GM12878 (cell line): ENCODE measurements at places on chromosomes 6 and 20.

- DNase-seq = no peak
These were observed 499.9 kb downstream of the UTRN start for GRCh38 chr6:144785056-144785455.

DNA sequence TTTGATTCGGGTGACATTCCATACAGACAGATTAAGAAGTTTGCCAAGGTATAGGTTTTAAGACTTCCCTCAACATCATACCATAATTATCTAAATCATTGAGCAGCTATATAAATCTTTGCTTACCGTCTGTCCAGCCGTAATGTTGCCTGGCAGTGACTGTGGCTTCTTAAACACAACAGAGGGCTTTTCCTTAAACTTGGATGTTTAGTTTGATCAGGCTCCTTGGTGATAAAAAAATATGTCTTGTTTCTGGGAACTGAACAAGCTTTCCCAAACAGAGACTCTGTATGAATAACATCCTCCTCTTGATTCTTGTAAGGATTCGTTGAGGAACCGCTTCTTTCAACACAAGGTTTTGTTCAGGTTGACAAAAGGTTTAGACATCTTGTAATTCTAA is 130.9 kb downstream of the QKI start:
- no peak for DNase-seq

DNA sequence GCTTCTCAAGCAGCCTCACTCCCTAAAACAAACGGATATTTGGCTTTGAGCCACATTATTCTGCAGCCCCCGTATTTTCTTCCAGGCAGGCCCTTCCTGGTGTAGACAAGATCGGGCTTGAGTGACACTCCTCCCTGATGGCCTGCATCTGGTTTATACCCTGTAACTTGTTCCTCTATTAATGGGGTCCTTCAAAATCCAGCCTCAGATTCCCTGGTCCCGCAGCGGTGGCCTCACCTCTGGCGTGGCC is 375 bp upstream of the TMEM14C start:
- DNase-seq = no peak

DNA sequence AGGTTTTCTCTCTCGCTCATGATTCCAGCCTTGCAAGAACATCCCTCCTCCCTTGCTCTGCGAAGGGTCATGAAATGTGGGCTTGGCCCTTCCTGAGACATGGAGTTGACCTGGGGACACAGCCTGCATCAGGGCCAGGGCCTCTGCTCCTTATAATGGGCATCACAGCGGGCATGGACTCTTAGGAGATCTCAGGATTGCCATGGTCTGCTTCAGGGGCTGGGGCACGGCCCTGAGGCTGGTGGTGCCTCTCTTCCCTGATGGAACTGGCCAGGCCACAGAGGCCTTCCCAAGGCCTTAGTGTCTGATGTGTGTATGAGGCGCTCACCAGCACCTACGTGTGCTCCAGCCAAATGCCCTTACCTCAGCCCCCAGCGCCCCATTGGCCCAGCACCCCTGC is 23.9 kb downstream of the ENTPD6 start:
- DNase-seq = no peak

- no peak for DNase-seq
These were observed 422.7 kb downstream of the NKAIN2 start for GRCh38 chr6:124226396-124226795.

- DNase-seq = no peak
These were observed 62.8 kb downstream of the UTRN start for GRCh38 chr6:144347933-144348332.

DNA sequence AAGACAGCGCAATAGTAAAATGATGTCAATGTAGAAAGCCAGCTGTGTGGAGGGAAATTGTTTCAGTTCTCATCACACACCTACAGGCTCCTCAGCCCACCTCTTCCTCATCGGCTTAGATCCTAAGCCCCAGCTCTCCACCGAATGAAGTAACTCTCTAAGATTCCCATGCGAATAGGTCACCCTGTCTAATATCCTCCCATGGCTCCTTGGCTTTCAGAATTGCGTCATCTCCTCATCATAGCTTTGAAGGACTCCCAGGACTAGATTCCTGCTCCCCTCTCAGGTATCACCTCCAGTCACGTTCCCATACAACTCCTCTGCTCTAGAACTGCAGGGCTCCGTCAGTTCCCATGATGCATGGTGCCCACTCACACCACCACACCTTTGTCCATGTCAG is 16.2 kb upstream of the SLC22A16 start:
- no peak for DNase-seq

GRCh38 chr6:51049288-51049982 is 230.8 kb downstream of the TFAP2B start:
- DNase-seq = no peak

DNA sequence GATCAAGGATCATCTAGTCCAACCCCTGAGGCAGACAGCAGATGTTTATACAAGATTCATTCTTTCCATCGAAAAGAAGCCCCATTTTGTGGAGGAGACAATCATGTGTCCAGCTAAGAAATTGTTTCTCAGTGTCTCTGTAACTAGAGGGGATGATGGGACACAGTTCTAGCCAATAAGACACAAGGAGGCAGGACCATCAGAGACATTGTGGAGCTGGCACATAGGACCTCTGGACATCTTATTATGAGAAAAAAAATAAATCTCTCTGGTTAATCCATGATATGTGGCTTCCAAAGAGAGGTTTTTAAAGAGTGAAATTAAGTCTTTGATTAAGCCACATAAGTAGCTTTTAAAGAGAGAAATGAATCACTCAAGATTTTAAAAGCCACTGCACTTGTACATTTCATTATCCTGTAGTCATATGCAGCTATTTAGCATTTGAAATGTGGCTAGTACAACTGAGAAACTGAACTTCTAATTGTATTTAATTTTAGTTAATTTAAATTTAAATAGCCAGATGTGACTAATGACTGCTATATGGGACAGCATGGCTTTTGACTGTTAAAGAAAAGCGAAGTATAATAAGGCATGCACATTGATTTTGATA is 176.8 kb downstream of the TASP1 start:
- no peak for DNase-seq

- DNase-seq = no peak
These were observed 172.8 kb upstream of the PROKR2 start for GRCh38 chr20:5489601-5490000.

- no peak for DNase-seq
These were observed 35.2 kb upstream of the ZSCAN23 start for GRCh38 chr6:28478518-28478917.

DNA sequence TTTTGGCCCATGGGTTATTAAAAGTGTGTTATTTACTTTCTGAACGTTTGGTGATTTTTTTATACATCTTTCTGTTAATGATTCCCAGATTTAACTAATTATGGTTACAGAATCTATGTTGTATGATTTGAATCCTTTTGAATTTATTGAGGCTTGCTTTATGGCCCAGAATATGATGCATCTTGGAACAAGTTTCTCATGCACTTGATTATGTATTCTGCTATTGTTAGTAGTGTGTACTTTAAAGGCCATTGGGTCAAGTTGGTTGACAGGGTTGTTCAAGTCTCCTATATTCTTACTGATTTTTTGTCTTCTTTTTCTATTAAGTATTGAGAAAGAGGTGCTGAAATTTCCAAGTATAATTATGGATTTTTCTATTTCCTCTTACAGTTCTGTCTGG is 105.0 kb upstream of the FOXO3 start:
- no peak for DNase-seq

- no peak for DNase-seq
These were observed 35.9 kb downstream of the PLCG1 start for GRCh38 chr20:41173161-41173721.

GRCh38 chr6:158818581-158819212 is 471 bp downstream of the EZR start:
- DNase-seq = no peak

- DNase-seq = no peak
These were observed 78.9 kb downstream of the SLC35F1 start for GRCh38 chr6:117985916-117986315.

DNA sequence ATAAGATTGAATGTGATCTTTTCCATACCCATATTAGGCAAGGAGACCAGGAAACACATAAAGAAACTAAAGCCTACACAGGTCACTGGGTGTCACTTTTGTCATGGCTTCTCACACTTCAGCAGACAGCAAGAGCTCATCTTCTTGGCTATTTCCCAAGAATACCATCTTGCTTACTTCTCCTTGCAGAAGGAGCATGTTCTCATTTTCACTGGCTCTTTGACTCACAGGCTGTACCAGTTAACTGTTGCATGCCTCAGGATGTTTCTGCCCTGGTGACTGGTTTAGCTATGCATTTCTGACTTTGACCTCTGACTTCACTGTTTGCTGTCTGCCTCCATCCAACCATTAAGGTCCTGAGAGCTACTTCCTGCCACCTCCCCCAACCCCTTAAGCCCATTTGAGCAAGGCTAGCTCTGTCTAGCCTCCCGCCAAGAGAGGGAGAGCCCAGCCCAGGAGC is 40.3 kb upstream of the OGFRL1 start:
- peak; percentile 48 for DNase-seq

- no peak for DNase-seq
These were observed 39.3 kb downstream of the SLC2A4RG start for GRCh38 chr20:63778857-63779256.

GRCh38 chr6:111603685-111604084 is 2.0 kb downstream of the TRAF3IP2 start:
- DNase-seq = no peak

DNA sequence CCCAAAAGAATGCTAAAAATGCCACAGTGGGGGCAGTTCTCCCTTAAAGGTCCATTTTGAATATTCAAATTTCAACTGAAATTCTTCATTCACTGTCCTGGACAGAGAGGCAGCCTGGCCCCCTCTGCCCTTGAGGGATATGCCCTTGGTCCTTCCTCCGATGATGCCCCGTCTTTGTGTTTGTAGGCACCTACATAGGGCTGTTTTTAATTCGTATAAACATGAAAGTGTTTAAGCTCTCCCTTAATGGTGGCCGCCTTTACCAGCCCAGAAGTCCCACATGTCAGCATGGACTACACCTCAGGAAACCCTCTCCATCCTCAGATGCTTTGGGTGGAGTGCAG is 70.2 kb downstream of the SSR1 start:
- no peak for DNase-seq

- DNase-seq = no peak
These were observed 70.5 kb downstream of the NINL start for GRCh38 chr20:25514747-25515340.

DNA sequence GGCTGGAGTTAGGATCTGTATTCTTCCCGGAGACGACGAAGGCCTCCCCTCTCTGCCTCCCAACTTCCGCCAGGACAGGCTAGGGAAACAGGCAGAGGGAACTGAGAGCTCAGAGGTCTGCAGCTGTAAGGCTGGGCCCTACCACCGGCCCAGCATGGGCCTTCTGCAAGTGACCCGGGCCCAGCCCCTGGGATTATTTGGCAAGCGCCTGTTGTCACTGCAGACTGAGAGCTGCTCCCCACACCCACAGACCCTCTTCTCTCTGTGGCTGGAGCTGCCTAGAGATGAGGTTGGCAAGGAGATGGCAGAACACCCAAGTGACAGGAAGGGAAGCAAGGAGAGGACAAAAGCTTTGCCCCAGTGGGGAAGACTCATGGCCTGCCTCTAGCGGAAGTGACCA is 212.6 kb downstream of the ZDHHC14 start:
- no peak for DNase-seq

DNA sequence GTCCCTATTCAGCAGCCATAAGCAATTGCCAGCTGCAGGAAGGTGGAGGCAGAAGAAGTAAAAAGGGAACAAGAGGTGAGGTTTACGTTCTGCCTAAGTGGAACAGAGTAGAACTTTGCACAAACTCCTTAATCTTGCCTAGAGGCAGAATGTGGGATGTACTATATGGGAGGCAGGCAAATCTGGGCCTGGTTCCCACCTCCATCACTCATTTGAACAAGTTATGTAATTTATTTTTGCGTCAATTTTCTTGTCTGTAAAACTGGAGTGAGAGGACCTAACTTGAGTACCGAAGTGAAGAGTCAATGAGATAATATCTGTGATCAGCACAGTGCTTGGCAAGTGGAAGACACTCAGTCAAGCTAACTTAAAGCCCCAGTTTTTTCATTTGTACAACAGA is 2.0 kb upstream of the TPBG start:
- no peak for DNase-seq

DNA sequence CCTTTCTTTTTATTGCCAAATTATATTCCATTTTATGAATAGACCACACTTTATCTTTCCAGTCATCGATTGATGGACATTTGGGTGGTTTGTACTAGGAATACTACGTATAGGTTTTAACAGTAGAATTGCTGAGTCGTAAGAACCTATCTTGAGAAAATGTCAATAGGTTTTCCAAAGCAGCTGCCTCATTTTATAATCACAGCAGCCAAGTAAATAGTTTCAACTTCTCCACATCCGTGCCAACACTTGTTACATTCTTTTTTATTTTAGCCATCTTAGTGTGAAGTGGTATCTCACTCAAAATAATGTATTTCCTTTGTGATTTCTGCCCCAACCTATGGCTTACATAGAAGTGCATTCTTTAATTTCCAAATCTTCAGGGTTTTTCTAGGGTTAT is 479.2 kb downstream of the CDH26 start:
- DNase-seq = no peak

DNA sequence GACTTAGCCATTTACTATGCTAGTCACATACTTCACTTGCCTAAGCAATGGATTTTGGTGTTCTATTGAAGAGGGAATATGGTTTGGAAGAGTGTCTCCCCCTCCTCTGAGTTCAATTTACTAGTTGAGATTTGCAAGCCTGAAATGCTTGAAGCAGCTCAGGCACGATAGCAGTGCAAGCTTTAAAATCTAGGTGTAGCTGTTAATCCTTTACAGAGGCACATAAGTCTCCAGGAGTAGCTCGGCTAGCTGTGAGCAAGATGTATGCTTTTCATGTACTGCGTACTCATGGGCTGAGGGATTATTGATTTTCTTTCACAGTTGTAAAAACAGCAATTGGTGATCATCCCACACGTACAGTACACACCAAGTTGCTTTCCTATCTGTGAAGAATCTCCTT is 726 bp downstream of the FLRT3 start:
- DNase-seq = no peak

- DNase-seq = no peak
These were observed 851 bp downstream of the SNX5 start for GRCh38 chr20:17967521-17968365.

DNA sequence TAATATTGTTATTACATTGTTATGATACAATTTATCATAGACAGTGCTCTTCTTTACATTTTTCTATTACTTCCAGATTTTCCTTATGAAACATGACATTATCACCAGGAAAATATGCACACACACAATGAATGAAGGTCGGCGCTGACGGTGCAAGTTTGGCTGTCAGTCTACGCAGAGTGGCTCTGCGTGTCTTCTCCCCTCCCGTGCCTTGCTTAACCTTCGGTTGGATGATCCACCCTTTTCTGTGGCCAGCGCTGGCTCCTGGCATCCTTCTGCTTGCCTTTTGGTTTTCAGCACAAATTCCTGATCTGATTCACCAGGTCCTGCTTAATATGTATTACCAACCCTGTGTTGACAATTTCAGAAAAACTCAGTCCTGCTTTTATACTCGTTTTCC is 157.4 kb downstream of the TSHZ2 start:
- no peak for DNase-seq
